Activated naive CD8-positive, alpha-beta T cell treated with anti-CD3 and anti-CD28 coated beads, Interleukin-2, amount 50 U/mL, for 24 hours (primary cell): ENCODE measurements at places on chromosomes 16 and 17.

DNA sequence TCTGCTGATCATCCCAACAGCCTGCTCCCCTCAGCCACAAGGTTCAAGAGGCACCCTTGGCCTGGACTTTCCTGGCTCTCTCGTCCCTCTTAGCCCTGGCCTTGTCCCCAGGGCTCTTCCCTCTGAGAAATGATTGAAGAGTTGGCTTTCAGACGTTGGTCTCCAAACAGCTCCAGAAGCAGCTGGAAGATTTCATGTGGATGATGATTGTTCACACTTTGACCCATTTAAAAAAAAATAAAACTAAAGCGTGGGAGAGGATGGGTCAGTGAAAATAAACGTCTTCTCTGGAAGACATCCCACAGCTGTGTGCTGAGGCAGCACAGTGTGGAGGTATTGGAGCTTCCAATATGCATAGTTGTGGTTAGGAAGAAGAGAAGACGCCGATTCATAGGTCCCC lies 54.7 kb upstream of the CDH11 start:
- H3K4me1 ChIP-seq: no peaks in the 10 kb centered on the region
- DNase-seq: no peak
- no peaks in the 10 kb centered on the region for H3K36me3 ChIP-seq
- no peak overlapping the region for H3K27ac ChIP-seq

DNA sequence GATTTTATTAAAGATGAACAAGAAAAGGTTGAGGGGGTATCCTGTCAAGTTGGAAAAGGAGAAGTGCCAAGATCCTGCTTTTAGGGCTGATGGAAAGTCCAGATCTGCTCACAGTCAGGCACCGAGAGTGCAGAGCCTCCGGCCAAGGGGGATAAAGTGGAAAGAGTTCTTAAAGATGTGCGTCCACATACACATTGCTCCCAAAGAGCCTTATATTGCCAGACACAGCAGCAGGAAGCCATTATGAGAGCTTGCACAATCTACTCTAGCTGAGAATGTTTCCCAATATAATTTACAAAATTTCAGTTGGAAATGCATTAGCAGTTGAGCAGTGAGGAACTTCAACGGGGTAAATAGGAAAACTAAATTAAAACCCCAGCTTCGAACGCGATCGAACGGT lies 95.6 kb downstream of the SALL1 start:
- H3K4me3 ChIP-seq: no peak overlapping the region
- no peak for DNase-seq
- no peaks in the 10 kb centered on the region for H3K4me1 ChIP-seq
- peaks cover 4% of the 10 kb centered on the region for H3K27me3 ChIP-seq
- no peak overlapping the region for H3K27ac ChIP-seq

- no peak for DNase-seq
- H3K27me3 ChIP-seq: no peaks in the 10 kb centered on the region
- H3K4me1 ChIP-seq: no peaks in the 10 kb centered on the region
- H3K36me3 ChIP-seq: peaks cover 7% of the 10 kb centered on the region
- H3K27ac ChIP-seq: no peak overlapping the region
Measured at GRCh38 chr16:8720080-8720966, 45.9 kb downstream of the ABAT start.

DNA sequence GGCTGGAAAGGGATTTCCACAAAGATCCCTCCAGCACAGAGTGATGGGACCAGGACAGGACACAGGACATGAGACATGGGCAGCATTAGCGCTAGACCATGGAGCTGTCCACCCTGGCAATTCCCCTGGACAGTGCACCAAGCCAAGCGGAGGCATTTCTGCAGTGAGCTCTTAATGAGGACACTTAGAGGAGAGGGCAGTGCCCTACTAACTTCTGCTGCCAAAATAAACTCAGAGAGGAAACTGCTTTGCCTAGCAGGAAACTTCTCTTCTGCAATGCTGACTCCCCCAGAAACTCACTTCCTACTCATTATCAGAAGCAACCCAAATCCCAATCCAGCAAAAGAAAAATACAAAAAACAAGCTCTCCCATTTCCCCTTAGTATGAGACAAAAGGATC lies 119.2 kb downstream of the HS3ST2 start:
- no peaks in the 10 kb centered on the region for H3K36me3 ChIP-seq
- H3K4me1 ChIP-seq: no peaks in the 10 kb centered on the region
- H3K27ac ChIP-seq: no peak overlapping the region

DNA sequence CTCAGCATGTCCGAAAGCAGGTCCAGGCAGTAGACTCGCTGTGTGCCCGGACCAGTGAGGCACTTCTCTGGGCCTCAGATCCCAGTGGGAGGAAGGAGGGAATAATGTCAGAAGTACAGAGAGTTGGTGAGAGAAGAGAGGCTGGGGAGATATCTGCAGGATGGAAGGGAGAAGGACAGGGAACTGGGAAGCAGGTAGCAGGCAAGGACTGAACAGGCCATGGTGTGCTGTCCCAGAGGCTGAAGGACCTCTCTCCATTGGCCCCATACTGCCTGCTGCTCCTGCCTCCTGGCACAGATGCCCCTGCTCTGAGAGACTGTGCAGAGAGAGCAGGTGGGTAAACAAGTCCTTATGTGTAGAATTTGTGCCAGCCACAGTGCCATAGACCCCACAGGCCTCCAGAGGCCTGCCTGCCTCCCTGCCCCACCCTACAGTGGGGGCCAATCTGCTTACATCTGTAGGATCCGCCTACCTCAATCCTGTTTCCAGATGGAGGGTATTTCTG lies 34.2 kb upstream of the CRHR1 start:
- no peak overlapping the region for H3K4me3 ChIP-seq
- no peaks in the 10 kb centered on the region for H3K4me1 ChIP-seq

DNA sequence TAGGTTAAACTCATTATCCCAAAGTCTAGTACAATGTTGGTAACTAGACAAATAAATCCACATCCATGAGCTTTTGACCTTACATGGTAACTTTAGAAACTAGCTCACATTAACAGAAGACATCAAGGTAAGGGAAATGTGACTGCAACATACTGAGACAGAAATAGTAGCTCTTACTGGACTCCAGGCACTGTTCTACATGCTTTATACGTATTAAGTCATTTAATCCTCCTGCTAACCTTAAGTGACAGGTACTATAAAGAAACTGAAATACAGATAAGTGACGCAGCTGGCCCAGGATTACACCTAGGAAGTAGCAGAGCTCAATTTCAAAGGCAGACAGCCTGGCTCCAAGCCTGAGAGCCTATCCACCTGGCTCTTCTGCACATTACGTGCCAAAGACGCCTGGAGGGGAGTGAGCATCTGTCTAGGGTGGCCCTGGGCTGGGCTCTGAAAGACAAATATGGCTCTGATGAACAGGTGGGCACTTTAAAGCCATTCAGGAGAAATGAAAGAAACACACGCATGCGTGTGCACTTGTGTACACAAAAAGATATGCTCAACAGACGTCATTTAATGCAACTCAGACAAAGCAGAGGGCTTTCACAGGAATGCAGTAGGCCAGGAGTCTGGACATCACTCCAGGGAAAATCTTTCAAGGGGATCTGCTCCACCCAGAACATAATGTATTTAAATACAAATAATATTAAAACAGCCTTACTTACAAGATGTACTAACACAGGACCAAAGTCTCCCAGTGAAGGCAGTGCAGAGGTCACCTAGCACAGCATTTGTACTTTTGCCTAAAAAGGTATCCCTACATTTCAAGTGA lies 4.4 kb downstream of the ZC3H7A start:
- peak overlapping the region; percentile 11 for H3K27ac ChIP-seq
- peaks cover 65% of the 10 kb centered on the region for H3K4me1 ChIP-seq
- H3K27me3 ChIP-seq: no peaks in the 10 kb centered on the region
- H3K4me3 ChIP-seq: no peak overlapping the region
- H3K36me3 ChIP-seq: peaks cover 29% of the 10 kb centered on the region

DNA sequence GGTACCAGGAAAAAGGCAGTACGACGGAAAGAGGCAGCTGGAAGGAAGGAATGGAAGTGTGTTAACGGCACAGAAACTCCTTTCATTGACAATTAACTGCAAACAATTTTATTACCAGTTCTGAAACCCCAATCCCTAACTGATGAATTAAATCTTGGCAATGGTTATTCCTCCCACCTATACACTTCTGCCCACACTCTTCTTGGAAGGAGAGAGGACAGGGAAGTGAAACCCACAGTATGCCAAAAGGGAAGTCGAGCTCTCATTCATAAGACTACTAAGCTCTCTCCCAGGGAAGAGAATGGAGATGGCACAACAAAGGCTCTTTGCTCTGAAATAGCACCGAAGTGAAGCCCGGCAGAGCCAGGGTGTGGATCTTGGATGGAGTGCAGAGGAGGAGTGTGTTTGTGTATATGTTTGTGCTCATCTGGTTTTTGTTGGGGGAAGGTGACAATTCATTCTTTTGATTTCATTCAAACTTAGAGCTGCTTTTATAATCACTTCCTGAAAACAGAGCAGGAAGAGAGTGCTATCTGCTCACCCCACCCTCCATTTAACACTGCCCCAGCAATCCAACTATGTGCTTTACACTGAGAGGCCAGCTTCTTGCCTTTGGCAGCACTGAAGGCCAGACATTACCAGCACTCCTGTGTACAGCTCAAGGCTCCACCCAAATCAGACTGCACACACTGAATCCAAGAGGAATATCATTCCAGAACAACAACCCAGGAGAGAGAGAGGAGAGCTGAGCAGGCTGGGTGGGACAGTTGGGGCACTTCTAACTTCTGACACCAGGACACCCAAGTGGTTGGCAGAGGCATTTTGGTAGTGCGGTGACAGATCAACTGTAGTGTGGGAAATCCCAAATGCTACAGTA lies 68.7 kb downstream of the HIC1 start:
- H3K27me3 ChIP-seq: no peaks in the 10 kb centered on the region
- H3K36me3 ChIP-seq: peaks cover 9% of the 10 kb centered on the region
- DNase-seq: no peak
